Adrenal gland (tissue), 19 donors: ENCODE measurements at places on chromosomes 11 and 22. TPM values are rescaled to one million over a fixed set of nuclear protein-coding genes. Genes with fewer than 3 reads are reported as not detected.

RAB39A gene
- 2.1 TPM for total RNA-seq

MEI1 gene
- 1.4 TPM for total RNA-seq

ARHGEF17 gene
- 12.7 TPM for total RNA-seq

HARBI1 gene
- total RNA-seq: 6.0 TPM

CCDC82 gene
- total RNA-seq: 10.9 TPM

TRPT1 gene
- 63.7 TPM for total RNA-seq

NUP50 gene
- 61.7 TPM for total RNA-seq

GNG3 gene
- 3.2 TPM for total RNA-seq

ALKBH8 gene
- 6.6 TPM for total RNA-seq

TEX54 gene
- total RNA-seq: not detected

RBFOX2 gene
- total RNA-seq: 81.1 TPM

DDX25 gene
- not detected for total RNA-seq

OR10AG1 gene
- not detected for total RNA-seq

EMID1 gene
- 70.9 TPM for total RNA-seq

JHY gene
- total RNA-seq: 1.2 TPM

BTG4 gene
- total RNA-seq: not detected

FAM83F gene
- total RNA-seq: 0.06 TPM

NAV2 gene
- 7.1 TPM for total RNA-seq

POU2AF1 gene
- total RNA-seq: not detected
